ENCODE measurements at places on chromosomes 5 and 9. TPM values are rescaled to one million over a fixed set of nuclear protein-coding genes. Genes with fewer than 3 reads are reported as not detected.

DNA sequence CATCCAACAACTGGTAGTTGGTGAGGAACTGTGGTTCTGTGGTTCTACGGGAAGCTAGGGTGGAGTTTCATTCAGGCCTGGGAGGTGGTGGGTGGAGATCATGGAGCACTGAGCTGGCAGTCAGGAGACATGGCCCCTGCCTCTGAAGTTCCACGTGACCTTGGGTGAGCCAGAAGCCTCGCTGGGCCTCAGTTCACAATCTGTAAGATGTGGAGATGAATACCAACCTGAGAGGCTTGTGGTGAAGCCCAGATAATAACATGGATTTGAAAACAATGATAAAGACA is 177.9 kb downstream of the MACROH2A1 start:
- DNase-seq = no peak

- DNase-seq = no peak
These were observed 154.8 kb downstream of the PAX5 start for GRCh38 chr9:36878986-36879982.

- no peak for DNase-seq
These were observed 19.5 kb downstream of the TTC33 start for GRCh38 chr5:40736103-40736875.

- DNase-seq = no peak
These were observed 117.0 kb downstream of the TRPM6 start for GRCh38 chr9:74770508-74771261.

- DNase-seq = no peak
These were observed 40.8 kb upstream of the SPDL1 start for GRCh38 chr5:169542811-169543210.

DNA sequence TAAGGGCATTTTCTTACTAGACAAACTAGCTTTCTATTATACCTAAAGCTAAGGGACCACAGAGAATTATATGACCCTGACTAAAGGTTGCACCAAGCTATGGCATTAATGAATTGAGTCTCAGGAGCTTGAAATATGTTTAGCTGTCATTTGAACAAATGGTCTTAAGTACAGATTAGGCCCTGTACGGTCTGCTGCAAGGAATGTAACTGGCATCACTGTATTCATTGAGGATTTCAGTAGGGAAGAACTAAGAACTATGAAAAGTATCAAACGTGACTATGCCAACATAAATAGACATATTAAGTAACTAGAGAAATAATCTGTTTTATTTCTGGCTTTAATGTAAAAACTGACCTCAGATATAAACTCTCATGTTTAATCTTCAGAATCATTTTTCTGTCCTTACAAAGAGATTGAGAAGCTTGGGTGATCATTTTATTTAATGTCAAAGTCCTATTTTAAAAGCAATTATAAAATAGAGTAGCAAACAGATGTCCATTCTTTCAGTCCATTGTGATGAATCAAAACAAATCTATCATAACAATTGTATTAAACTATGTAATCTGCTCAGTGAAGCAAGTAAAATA is 845.9 kb downstream of the MAT2B start:
- DNase-seq = no peak

GRCh38 chr9:131020862-131021261 is 11.9 kb downstream of the LAMC3 start:
- no peak for DNase-seq

GRCh38 chr9:9478741-9479140 is 1134.1 kb downstream of the PTPRD start:
- no peak for DNase-seq

The LECT2 gene
- total RNA-seq = not detected

The GDA gene
- total RNA-seq = 70.0 TPM
